Central memory CD8-positive, alpha-beta T cell (primary cell): ENCODE measurements at places on chromosomes 6 and 20.

DNA sequence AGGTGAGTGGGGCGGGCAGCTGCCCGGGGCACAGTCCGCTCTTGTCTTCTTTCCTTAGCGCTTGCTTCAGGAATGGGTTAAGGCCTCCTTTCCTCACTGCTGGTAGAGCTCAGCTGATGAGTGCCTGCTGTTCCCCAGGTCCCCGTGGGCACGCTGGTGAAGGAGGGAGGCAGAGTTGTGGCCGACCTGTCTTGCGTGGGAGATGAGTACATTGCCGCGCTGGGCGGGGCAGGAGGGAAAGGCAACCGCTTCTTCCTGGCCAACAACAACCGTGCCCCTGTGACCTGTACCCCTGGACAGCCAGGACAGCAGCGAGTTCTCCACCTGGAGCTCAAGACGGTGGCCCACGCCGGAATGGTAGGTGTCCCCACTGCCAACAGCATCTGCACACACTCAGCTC, 15.7 kb downstream of the MTG2 start:
- DNase-seq: no peak

DNA sequence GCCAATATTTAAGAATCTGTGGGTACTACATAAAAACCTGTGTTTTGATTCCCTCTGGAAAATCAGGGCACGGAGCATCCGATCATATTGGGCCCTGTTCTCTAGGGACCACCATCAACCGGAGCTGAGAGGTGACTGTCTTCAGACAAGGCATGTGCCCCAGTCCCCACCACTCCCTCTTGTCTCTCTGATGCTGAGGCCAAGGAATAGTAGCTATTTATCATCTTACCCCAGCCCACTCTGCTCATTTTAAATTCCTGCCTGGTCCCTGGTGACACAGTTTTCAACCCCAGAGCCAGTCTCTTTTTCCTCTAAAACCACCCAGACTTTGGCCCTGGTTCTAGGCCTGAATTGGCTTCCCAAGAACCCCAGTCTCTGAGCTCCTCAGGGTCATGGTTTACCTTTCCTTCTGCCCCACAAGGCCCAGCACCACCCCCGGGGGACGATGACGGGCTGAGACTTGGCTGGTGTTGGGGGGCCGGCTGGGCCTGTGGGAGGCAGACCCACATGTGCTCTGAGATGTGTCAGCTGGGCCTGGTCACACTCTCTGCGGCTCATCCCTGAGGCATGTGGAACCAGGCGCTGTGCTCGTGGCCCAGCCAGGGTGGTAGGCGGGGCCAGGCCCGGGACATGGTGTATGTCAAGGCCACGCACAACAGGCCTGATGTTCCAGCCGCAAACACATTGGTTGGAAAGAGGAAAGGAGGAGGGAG, 114.4 kb downstream of the CEBPB start:
- DNase-seq: no peak

GRCh38 chr6:131400779-131401496, 172.1 kb upstream of the ARG1 start:
- DNase-seq: no peak

- no peak for DNase-seq
These were observed 55.1 kb downstream of the KIAA0408 start for GRCh38 chr6:127404133-127404532.

DNA sequence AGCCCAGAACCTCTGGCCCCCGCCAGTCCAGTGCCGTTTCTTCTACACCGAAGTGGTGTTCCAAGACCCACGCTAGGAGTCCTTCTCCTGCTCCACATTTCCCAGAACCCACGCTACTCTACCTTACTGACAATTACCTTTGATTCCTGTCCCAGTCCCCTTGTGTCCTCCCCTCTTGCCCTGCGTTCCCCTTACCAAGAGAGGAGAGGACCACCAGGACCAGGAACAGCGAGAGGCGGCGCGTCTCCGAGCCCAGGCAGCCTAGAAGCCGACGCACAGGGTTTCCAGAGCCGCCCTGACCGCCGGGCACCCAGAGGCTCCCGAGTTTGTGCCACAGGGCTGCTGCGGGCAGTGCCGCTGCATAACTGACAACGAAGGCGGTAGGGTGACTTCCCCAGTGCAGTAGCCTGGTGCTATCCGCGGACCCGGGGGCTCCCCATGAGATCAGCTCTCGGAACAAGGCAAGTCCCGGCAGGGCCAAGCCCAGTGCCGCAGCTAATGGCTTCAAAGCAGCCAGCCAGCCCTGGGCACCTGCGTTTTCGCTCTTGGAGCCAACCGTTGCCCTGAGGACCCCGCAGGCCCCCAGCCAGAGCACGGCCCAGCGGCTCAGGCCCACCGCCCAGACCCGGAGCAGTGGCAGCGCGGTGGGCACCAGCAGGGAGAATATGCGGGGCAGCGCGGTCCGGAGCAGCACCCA, 512 bp downstream of the TAP1 start:
- peak; percentile 63 for DNase-seq

DNA sequence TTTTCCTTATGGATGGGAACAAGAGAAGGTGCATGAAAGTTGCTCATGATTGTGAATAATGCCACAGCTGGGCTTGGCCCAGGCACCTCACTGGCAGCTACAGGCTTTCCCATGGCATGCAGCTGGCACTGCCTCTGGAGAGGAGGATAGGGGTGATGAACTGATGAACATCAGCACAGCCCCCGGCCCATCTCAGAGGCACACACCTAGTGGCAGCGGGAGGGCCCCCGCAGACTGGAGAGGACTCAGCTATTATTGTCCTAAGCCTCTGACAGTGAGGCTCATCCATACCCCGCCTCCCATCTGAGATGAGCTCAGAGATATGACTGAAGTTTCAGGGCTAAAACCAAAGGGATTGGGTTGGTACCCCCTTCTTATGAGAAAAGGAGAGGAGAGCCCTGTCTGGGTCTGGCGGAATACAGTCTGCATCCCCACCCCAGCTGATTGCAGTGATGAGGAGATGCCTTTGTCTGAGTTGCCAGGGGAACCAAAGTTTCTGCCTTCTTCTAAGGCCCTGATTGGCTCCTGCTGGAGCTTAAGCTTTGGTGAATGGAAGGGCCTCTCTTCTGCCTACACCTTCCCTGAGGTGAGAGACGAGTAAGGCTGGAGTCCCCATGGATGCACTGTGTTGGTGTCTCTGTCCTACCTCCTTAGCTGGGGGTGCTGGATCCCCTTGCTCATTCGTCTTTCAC, 27.6 kb upstream of the EPB41L1 start:
- no peak for DNase-seq

- DNase-seq: no peak
These were observed 8.4 kb upstream of the EPB41L1 start for GRCh38 chr20:36145877-36146707.

GRCh38 chr6:44869321-44869897, 458.7 kb upstream of the RUNX2 start:
- DNase-seq: no peak

- DNase-seq: no peak
These were observed 81.0 kb upstream of the SNX9 start for GRCh38 chr6:157741948-157742556.

DNA sequence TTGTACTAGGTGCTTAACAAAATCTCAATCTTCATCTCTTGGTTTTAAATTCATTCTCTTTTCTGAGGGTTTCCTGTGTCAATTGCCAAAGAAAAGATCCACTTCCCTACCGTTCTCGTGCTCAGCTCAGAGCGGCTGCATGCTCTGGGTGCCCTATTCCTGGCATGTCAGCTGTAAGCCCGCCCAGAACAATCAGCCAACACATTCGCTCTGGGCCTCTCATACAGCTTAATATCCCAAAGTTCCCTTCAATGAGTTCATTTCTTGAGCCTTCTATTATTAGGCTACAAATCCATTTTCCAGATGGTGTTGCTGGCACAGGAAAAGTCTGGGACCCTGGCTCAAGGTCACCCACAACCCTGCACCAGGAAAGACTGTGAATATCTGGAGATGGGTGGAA, 24.3 kb upstream of the LRFN2 start:
- no peak for DNase-seq

- no peak for DNase-seq
These were observed 126.1 kb upstream of the LAMP5 start for GRCh38 chr20:9388160-9388812.

- DNase-seq: no peak
These were observed 145.6 kb upstream of the CDH4 start for GRCh38 chr20:61106438-61106837.

DNA sequence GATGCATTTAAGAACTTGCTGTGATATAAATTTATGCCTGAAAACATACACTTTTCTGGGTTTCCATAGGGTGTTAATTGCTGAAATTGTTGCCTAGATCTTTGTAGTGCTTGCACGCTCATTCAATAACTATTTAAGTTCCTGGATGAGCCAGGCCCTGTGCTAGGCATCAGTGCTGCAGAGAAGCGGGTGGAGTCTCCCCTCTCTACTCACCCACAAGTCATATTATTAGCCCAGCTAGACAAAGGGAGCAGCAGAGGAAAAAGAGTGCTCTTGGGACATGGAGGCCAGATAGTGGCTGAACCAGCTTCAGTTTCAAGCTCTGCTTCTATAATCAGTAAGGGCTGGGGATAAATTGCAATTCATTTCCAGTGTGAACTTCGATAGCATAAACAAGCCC, 329.1 kb downstream of the TFAP2B start:
- no peak for DNase-seq

GRCh38 chr6:83920017-83920416, 60.5 kb downstream of the CYB5R4 start:
- DNase-seq: no peak

DNA sequence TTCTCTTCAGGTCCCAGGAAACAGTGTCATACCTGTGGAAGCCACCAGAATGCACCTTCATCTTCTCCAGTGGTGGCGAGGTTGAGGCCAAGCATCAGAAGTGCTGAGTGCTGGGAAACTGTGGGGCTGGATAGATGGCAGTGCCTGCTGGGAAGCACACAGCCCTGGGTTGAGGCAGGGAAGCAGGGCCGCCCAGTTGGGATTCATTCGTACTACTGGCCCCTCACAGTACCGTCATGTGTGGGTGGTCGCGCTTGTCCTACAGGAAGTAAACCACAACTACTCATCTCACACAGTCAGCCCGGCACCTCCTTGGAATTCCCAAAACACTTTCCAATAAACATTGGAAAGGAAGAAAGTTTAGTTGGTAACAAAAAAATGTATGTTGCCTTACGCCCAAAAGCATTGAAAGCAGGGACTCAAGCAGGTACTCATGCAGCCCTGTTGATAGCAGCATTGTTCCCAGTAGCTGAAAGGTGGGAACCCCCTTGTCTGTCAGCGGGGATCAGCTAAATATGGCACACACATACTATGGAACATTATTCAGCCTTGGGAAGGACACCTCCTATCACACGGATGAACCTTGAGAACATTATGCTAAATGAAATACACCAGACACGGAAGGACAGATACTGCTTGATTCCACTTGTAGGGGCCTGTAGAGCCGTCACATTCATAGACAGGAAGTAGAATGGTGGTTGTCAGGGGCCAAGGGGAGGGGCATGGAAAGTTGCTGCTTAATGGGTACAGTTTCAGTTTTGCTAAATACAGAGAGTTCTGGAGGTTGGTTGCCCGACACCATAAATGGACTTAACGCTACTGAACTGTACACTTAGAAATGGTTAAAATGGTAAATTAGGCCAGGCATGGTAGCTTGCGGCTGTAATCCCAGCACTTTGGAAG, 162.7 kb downstream of the MTHFD1L start:
- no peak for DNase-seq

GRCh38 chr6:43833223-43833995, 63.4 kb downstream of the VEGFA start:
- DNase-seq: no peak

- no peak for DNase-seq
These were observed 15.5 kb downstream of the RARS2 start for GRCh38 chr6:87574237-87574804.

DNA sequence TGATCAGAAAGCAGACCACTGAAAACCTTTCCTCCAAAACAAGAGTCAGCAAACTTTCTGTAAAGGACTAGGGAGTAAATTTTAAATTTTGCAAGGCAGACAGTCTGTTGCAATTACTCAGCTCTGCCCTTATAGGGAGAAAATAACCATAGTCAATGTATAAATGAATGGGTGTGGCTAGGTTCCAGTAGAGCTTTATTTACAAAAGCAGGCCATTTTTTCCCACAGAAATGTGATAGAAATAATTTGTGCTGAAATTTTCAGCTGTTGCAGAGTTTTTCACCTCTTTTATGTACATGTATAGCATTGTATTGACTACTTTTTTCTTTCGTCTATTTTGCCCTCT, 7.7 kb downstream of the AMD1 start:
- DNase-seq: no peak

DNA sequence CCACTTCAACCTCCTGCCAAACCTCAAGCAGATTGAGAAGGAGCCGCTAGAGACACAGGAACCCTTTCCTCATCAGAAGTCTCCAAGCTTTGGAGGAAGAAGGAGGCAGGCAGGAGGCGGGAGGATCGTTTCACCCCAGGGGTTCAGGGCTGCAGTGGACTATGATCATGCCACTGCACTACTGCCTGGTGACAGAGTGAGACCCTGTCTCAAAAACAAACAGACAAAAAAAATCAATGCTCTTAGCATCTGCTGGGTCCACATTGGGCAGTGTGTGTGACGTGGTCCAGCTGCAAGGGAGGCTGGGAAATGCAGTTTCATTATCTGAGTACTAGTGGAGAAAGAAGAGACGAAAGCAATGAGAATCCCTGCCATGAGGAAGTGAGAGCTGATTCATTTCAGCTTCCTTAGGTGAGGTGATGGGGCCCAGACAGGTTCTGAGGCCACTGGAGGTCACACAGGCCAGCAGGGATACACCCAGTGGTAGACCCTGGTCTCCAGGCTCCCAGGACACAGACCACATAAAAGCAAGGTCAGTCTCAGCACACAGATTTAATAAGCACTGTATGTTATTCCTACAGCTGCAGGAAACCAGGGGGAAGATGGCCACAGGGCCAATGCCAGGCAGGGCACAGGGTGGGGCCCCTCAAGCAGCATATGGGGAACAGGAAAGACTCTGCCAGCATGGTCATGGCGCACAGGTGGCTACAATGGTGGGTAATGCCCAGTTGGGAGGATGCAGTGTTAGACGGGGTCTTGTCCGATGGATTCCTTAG, 4.3 kb downstream of the GFRA4 start:
- DNase-seq: no peak

DNA sequence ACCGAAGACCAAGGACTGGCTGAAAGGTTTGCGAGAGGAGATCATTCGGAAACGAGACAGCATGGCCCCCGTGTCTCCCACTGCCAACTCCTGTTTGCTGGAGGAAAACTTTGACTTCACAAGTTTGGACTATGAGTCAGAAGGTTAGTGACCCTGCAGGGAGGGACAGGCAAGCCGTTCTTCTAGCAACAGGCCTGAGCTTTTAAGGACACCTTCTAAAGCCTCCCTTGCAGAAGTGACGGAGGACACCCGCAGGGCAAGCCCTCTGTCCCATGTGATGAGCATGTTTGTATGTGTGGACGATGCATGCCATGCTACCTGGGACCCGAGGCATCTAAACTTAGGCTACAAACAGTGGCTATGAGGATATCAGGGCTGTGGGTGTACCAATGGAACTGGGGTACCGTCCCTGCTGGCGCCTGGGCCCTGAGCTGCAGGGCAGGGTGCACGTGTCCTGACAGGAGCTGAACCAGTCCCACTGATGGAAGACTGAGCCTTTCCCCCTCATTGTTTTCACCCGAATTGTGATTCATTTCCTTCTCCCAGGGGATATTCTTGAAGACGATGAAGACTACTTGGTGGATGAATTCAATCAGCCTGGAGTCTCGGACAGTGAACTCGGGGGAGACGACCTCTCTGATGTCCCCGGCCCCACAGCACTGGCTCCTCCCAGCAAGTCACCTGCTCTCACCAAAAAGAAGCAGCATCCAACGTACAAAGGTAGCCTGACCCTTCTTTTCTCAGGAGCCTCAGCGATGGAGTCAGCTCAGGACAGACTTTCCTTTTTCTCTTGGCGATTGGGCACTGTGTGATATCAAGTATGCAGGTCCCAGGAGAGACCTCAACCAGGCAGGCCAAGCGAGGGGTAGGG, 84.4 kb downstream of the SERAC1 start:
- no peak for DNase-seq

GRCh38 chr20:3238616-3239025, 369 bp downstream of the SLC4A11 start:
- DNase-seq: peak; percentile 16
